ENCODE measurements at places on chromosomes 1 and 21. TPM values are rescaled to one million over a fixed set of nuclear protein-coding genes. Genes with fewer than 3 reads are reported as not detected.

Gene LCE2B
- not detected for polyA plus RNA-seq

Gene LRRC7
- polyA plus RNA-seq = not detected

Gene TINAGL1
- polyA plus RNA-seq = not detected

Gene ETV3L
- not detected for polyA plus RNA-seq

Gene TCHH
- polyA plus RNA-seq = not detected

Gene SMIM11
- polyA plus RNA-seq = 6.3 TPM

Gene SLC16A4
- polyA plus RNA-seq = 3.6 TPM

Gene OR2L3
- polyA plus RNA-seq = not detected

Gene RBBP5
- 19.0 TPM for polyA plus RNA-seq

Gene GOLT1A
- not detected for polyA plus RNA-seq

Gene VCAM1
- polyA plus RNA-seq = not detected

Gene GPR137B
- polyA plus RNA-seq = 1.9 TPM

Gene TAS1R1
- polyA plus RNA-seq = not detected

Gene CRABP2
- 0.31 TPM for polyA plus RNA-seq

Gene SAMSN1
- 24.6 TPM for polyA plus RNA-seq

Gene ZBED6
- polyA plus RNA-seq = 1.2 TPM

Gene NIT1
- polyA plus RNA-seq = 19.7 TPM

Gene LEFTY2
- 0.20 TPM for polyA plus RNA-seq

Gene SLC16A1
- 7.5 TPM for polyA plus RNA-seq

Gene IL12RB2
- 0.53 TPM for polyA plus RNA-seq

Gene TSPAN1
- polyA plus RNA-seq = not detected

Gene PLXNA2
- 0.15 TPM for polyA plus RNA-seq

Gene ATP1B1
- polyA plus RNA-seq = 2.2 TPM

Gene VWA5B1
- not detected for polyA plus RNA-seq

Gene LAPTM5
- 1,002 TPM for polyA plus RNA-seq

Gene TATDN3
- polyA plus RNA-seq = 30.0 TPM

Gene RAVER2
- polyA plus RNA-seq = 1.2 TPM

Gene NTRK1
- not detected for polyA plus RNA-seq

Gene SLC44A3
- not detected for polyA plus RNA-seq

Gene RXFP4
- 0.78 TPM for polyA plus RNA-seq

Gene RNASEL
- polyA plus RNA-seq = 8.9 TPM

Gene LCE1E
- polyA plus RNA-seq = not detected

Gene CFHR4
- not detected for polyA plus RNA-seq

Gene PGLYRP4
- not detected for polyA plus RNA-seq

Gene DNAJC28
- 0.21 TPM for polyA plus RNA-seq

Gene SAMD13
- polyA plus RNA-seq = not detected

Gene CCDC181
- polyA plus RNA-seq = not detected

Gene CA6
- not detected for polyA plus RNA-seq

Gene LCE3C
- polyA plus RNA-seq = not detected

Gene TCHHL1
- polyA plus RNA-seq = not detected

Gene SPOCD1
- polyA plus RNA-seq = not detected

Gene SLC9C2
- polyA plus RNA-seq = not detected

Gene TMEM269
- polyA plus RNA-seq = not detected

Gene CSMD2
- polyA plus RNA-seq = not detected

Gene NEXN
- polyA plus RNA-seq = 3.8 TPM

Gene TCEA3
- polyA plus RNA-seq = 0.69 TPM

Gene FAM78B
- 0.15 TPM for polyA plus RNA-seq

Gene PLPP3
- polyA plus RNA-seq = 2.0 TPM

Gene FAM3B
- not detected for polyA plus RNA-seq

Gene TIAM1
- polyA plus RNA-seq = 0.54 TPM

Gene NMNAT2
- not detected for polyA plus RNA-seq

Data from IgD-negative memory B cell (primary cell).